NCI-H1436 treated with DMSO at 0.1 percent for 48 hours (cell line): ENCODE measurements at places on chromosomes 7 and 10.
A peak's percentile ranks its signal among the peaks of the same experiment; 100 is the strongest.

- DNase-seq = no peak
These were observed 27.5 kb downstream of the ADD3 start for GRCh38 chr10:110035070-110035921.

GRCh38 chr7:1055956-1056784 lies 11.8 kb downstream of the GPR146 start:
- no peak for DNase-seq

DNA sequence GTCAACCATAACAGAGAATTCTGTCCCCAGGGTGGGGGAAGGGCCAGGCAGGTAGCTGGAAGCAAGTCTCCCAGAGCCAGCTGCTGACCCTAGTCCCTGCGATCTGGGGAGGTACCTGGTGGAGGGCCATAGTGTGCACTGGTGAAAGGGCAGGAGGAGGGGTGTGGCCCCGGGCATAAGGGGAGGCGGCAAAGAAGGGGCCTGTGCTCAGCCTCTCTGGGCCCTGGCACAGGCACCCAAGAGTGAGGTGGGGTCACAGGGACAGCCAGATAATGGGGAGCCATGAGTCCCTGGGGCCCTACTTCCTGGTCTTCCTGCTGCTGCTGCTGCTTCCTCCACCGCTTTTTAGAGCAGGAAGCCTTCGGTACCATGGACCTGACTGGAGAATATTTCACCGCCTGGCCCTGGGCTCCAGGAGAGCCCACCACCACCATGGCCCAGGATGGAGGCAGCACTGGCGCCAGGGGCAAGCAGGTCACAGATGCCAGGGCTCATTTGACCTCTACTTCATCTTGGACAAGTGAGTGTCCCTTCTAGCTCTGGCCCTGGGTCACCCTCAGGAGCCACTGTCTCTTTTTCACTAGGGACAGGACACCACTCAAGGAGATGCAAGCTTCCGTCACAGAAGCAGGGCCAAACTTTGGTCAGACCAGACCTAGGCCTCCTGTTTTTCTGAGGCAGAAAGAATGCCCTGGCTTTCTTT lies at the start of gene ANTXRL:
Gene ANTXRL, plus strand, starts transcription at position 7 of the 703 bp plus-strand sequence. Its CDS starts 266 bp downstream, at position 273.
- DNase-seq = no peak

DNA sequence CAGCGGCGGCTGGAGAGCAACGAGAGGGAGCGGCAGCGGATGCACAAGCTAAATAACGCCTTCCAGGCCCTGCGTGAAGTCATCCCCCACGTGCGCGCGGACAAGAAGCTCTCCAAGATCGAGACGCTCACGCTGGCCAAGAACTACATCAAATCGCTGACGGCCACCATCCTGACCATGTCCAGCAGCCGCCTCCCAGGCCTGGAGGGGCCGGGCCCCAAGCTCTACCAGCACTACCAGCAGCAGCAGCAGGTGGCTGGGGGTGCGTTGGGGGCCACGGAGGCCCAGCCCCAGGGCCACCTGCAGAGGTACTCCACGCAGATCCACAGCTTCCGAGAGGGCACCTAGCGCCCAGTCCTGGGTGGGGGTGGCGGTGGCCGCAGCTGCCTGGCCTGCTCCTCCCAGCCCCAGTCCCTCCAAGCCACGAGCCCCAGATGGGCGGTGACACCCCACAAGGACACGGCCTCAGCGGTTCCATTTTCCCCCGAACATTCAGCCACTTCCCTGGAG lies 1.3 kb downstream of the BHLHA15 start:
- no peak for DNase-seq

- DNase-seq = no peak
These were observed 28.7 kb downstream of the CSGALNACT2 start for GRCh38 chr10:43166880-43167497.

- DNase-seq = no peak
These were observed 6.9 kb downstream of the WEE2 start for GRCh38 chr7:141715018-141715417.

DNA sequence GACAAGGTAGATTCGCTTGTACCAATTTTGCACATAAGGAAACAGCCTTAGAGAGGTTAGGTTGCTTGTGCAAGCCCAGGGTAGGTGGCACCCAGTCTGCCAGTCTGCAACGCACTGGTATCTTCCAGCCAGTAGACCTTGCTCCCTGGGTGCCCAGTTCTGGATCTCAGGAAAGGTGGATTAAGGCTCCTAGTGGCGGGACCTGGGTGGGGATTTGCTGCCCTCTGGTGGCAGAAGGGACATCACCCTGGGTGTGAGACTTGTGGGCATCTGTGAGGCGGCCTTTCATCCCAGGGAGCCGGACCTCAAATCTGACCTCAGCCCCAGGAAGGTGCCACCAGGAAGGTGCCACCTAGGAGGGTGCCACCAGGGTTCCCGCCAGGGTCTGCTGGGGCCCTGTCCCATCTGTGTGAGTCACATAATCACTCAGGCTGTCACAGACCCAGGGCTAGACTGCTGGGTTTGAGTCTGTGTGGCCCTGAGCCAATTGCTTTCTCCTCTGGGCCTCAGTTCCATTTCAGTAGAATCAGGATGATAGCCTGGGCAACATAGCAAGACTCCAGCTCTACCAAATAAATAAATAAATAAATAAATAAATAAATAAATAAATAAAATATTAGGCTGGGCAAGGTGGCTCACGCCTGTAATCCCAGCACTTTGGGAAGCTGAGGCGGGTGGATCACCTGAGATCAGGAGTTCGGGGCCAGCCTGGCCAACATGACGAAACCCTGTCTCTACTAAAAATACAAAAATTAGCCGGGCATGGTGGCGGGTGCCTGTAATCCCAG lies 5.3 kb upstream of the PRKRIP1 start:
- DNase-seq = no peak

DNA sequence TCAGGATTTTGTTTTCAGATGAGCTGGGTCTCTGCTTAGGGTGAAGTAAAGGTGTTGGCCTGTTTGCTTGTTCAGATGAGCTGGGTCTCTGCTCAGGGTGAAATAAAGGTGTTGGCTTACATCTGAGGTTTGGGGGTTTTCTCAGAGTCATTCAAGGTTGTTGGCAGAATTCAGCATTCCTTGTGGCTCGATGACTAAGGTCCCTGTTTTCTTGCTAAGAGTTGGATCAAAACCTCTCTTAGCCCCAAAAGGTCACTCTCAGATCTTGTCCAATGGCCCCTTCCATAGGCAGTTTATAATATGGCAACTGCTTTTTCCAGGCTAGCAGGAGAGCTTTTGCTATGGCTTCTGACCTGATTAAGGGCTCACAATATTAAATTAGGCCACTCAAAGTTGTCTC lies 106.6 kb downstream of the ADAM22 start:
- DNase-seq = no peak

DNA sequence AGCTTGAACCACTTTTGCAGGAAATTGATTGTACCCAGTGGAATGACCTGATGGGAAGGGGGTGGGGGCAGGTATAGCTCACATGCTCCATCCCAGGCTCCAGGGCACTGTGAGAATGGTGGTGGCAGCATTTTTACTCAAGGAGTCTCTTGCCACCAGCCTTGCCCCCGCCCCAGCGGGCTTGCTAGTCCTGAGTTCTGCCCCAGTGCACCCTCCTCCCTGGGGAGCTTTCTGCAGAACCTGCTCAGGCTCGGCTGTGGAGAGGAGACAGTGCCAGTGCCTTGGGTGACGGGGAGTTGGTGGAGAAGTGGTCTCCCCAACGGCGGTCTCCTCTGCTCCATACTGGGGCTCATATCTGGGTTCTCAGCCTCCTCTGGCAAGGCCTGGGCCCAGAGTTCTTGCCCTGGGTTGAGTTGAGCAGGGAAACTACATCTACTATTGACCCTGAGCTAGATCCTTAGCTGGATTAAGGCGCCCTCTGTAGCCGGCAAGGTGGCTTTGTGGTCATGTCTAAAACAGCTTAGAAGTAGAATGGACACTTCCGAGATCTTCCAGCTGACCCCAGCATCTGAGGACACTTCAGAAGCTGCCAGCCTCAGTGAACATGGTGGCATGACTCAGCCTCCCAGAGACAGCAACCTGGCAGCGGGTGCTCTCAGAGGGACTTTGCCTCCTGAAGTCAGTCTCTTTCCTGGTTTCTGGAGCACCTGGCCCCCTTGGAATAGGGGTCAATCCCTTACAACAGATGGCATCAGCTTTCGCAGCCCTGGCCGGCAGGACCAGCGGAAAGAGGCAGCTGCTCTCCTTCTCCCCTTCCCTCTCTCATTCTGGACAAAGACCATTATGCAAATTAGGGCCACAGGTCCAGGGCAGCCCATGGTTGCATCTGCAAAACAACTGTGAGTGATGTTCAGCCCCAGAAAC lies 363.4 kb upstream of the MKI67 start:
- no peak for DNase-seq

- no peak for DNase-seq
These were observed 153.6 kb upstream of the CTTNBP2 start for GRCh38 chr7:118026791-118027190.

- DNase-seq = no peak
These were observed 81.4 kb upstream of the MTPN start for GRCh38 chr7:136058546-136058945.

DNA sequence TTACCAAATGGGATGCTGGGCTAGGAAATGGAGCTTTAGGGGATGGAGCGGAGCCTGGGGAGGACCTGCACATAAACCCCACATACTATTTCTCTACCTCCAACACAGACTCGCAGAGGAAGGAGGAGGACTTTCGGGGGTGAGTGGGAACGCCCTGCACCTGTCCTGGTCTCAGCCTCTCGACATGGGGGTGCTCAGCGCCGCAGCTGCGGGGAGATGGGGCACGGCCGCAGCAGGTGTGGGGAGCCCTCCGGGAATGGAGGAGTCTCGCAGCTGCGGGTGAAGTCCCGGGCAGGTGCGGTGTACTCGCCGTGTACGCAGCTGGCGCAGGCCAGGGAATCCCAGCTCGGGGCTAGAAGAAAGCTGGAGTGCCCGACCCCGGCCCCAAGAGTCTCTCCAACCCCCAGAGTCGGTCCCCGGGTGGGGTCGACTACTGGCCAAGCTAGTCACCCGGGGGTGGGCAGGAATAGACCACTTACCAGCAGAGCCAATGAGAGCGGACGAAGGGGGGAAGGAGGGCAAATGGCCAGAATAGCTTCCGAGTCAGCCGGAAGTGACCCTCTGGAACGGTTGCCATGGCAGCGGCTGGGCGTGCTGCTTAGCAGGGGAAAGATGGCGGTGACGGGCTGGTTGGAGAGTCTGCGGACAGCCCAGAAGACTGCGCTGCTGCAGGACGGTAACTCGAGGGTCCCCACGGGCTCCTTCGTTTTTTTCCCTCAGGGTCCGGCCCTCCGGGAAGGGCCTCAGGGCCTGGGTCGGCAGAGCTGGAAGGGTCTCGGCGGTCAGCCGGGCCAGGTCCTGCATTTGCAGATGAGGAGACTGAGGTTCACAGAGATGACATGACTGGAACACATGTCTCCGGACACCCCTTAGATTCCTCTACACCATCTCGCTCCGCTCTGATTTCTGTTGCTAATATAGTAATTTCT lies at the start of the genes DPCD and POLL:
Gene DPCD, plus strand, starts transcription at position 597 of the 929 bp plus-strand sequence. Its CDS starts 16 bp downstream, at position 613.
Gene POLL, minus strand, starts transcription at position 533 of the 929 bp plus-strand sequence. CDS start 897 bp downstream, outside the sequence.
- DNase-seq = peak; percentile 39

GRCh38 chr10:110710621-110711020 lies 66.5 kb downstream of the RBM20 start:
- no peak for DNase-seq

GRCh38 chr7:77866786-77867536 lies 68.4 kb downstream of the PHTF2 start:
- DNase-seq = no peak

GRCh38 chr10:79331226-79331625 lies 16.0 kb upstream of the PPIF start:
- DNase-seq = no peak

GRCh38 chr7:24601600-24601999 lies 28.3 kb downstream of the PALS2 start:
- no peak for DNase-seq

DNA sequence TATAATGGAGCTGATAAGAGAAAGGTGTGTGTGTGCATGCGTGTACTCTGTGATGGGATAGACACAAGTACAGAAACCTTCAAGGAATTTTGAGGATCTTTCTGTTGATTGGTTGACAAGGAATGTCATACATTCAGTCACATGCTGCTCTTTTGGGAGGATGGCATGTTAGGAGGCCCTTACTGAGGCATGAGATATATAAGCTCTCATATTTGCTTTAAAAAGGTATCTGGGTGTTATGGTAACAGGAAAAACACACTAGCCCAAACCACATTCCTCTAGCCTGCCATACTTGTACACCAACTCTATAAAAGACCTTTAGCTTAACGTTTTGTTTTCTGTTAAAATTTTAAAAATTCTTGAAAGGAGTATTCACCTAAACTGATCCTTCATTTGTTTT lies 72.5 kb upstream of the EGFR start:
- no peak for DNase-seq

DNA sequence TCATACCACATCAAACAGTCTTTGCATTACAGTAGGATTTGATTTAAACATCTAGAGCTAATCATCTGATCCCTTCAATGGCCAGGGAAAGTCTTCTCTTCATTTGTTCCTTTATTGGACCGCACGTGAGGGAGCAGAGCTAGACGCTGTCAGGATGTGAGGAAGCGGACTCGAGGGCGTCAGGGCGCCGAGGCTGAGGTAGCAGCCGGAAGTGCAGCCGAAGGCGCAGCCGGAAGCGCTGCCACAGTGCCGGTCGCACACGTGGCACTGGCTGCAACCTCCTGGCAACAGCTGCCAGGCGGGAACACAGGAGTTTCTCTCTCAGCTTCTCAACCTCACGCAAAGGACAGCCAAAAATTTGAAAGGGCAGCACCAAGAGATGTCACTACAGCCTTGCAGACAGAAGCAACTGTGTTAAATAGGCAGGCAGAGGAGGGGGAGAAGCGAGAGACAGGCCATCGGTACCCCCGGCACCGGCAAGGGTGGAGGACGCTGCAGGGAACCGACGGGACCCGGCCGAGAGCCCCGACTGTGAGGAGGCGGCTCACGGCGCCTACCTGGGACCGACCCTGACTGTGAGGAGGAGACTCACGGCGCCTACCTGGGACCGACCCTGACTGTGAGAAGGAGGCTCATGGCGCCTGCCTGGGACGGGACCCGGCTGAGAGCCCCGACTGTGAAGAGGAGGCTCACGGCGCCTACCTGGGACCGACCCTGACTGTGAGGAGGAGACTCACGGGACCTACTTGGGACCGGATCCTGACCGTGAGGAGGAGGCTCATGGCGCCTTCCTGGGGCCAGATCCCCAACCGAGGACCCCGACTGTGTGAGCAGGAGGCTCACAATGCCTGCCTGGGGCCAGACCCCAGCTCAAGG lies 32.3 kb downstream of the VIPR2 start:
- DNase-seq = no peak

DNA sequence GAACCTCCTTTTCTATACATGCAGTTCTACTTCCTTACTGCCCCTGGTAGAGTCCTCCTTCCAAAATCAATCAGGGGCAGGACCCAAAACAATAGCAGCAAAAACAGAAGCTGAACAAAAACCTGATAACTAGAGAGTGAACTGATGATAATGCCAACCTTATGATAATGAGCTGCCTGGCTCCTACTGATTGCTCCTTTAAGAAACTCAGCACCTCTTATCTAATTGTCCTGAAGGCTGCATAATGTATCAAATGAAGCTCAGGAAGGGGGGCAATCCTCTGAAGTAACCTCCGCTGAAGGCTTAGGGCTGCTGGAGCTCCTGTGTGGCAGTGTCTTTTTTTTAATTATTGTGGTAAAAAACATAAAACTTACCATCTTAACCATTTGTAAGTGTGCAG lies 257.0 kb downstream of the PHTF2 start:
- DNase-seq = no peak
